Epithelial cell of prostate (primary cell): ENCODE measurements at places on chromosomes 1 and 21.

GRCh38 chr1:4468386-4468785 lies 186.0 kb upstream of the AJAP1 start:
- no peak for DNase-seq

DNA sequence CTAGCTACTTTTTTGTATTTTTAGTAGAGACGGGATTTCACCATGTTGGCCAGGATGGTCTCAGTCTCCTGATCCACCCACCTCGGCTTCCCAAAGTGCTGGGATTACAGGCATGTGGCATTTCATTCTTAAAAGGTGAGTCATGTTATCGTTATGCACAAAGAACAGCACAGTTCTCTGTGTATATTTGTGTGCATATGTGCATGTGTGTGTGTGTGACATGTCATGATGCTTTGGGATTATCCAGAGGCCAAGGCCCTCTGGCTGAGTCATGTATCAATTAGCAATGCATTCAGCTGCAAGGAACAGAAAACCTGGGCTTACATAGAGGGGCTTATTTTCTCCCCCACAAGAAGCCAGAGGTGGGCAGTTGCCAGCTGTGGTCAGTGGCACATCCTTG lies 301.7 kb upstream of the KAZN start:
- no peak for DNase-seq

- no peak for DNase-seq
These were observed 2.5 kb downstream of the AKNAD1 start for GRCh38 chr1:108854221-108855019.

- DNase-seq, result no peak
These were observed 89.7 kb downstream of the ATP5PO start for GRCh38 chr21:33825915-33826314.

DNA sequence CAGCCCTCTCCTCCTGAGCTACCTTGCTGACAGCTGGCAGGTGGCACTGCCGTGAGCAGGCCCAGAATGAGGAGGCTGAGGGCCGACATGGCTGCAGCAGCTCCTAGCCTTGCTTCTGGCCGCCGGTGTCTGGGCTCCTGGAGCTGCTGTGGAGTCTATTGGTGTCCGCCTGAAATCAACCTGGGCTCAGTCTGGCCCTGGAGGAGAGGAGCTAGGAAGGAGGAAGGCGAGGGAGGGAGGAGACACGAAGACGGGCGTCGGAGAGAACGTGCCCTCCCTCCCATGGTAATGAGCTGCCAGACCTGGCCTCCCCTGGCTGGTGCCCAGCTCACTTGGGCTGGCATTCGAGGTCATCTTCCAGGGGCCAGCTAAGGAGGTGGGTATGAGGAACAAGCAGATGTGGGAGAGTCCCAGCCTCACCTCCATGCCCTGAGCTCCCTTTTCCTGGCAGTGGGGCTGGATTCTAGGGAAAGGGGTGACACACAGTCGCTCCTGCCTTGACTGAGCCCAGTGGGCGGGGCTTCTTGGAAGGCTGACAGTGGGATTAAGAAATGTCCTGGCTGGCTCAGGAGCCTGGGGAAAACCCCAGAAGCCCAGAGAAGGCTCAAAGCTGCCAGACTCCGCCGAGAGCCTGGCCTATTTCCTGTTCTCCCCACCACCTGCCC lies at the start of gene PDZK1IP1:
Gene PDZK1IP1, minus strand, starts transcription at position 193 of the 665 bp plus-strand sequence. Its CDS starts 104 bp downstream, at position 89.
- DNase-seq, result peak; percentile 72

DNA sequence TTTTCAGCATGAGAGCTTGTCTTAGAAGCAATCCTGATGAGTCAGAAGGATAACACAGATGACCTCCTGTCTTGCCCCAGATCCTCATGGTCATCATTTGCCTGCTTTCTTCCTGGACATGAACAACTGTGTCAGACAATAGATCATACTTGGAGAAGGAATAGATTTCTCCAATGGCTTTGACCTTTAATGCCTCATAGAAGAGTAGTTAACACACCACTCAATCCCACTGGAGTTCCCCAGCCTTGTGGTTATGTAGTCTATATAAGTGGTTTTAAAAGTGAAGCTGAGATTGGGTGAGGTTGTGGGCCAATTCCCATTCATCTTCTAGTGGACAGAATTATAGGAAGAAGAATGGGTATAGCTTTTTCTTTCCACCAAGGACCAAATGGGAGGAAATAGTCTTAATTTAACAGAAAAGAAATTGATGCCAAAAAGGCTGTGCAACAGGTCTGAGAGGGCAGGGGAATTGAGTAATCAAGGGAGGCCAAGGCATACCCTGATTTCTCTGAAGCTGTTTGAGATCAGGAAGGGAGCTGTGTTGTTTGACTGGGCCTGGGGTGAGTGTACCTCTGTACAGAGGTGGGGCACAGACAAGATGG lies 14.4 kb downstream of the PRCC start:
- no peak for DNase-seq

DNA sequence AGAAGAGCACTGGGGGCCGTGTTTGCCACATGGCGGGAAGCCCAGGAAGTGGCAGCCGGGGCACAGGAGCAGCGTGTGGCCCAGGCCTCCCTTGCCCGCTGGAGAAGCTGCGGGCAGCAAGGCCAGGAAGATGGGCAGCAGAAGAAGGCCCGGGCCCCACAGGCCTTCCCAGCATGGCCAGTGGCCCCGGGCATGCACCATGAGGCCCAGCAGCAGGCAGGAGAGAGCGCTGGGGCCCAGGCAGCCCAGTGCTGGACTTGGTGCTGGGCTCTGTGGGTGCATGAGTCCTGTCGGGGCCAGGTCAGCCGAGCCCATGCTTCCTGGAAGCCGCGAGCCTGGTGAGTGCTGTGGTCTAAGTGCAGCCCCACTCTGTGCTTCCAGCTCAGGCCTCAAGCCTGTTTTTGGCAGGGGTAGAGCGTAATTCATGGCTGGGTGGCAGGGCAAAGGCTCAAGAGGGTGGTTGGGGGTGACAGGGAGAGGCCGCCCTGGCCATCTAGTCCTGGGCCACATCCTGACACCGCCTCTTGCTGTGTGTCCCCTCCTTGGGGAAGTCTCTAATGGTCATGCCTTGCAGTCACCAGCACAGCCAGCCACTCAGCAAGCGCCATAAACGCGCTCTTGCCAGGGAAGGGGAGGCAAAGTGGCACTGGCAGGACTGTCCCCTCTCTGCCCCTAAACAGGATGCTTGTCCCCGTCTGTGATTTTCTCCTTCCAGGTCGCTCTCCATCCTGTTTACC lies 21.3 kb downstream of the MTHFR start:
- no peak for DNase-seq

DNA sequence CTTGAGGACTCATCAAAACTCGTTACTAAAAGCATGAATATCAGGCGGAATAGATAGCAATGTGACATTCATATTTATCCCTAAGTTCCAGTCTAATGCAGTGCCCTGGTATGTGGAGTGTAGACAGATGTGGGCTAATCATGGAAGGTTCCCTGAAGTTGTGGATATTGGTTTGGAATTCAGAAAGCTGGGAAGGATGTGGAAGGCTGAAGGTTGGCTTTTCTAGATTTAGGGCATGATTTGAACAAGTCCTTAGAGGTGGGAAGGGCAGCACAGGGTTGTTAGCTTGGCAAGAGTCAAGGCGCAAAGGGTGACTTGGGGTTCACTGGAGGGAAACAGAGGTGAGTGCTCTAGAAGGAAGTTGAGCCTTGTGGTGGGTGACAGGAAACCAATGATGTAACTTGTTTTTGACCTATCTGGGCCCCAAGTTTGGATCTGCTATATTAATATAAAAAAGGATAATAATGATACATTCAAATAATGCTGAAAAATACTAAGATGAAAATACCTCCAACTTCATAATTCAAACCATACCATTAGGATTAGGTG lies 21.9 kb downstream of the LGALS8 start:
- DNase-seq, result no peak

DNA sequence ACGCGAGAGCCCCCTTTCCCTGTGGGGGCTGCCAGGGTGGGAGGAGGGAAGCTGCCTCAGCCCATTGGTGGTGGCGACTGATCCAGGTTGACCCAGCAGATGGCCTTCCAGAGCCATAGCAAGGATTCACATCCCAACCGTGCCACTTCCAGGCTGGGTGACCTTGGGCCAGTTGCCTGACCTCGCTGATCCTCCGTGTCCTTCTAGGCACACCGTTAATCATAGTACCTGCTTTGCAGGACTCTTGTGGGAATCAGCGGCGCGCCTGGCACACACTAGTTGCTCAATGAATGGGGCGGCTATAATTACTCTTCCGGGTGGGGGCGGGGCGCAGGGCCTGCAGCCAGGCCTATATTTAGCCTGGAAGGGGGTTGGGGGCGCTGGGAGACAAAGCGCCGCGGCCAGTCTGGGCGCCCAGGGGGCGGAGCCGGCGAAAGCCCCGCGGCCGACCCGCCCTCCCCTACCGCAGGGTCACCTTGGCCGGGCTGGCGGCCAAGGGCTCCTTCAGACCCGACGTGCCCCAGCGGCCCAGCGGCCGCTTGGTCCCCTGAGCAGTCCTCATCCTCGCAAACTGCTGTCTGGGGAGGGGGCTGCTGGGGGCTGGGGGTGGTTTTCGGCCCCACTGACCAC lies 5.1 kb downstream of the HSPB7 start:
- DNase-seq, result no peak

- no peak for DNase-seq
These were observed 23.9 kb downstream of the MEF2D start for GRCh38 chr1:156476501-156477298.
